GOT3 (cell line): ENCODE measurements at places on chromosomes 6 and 20.

DNA sequence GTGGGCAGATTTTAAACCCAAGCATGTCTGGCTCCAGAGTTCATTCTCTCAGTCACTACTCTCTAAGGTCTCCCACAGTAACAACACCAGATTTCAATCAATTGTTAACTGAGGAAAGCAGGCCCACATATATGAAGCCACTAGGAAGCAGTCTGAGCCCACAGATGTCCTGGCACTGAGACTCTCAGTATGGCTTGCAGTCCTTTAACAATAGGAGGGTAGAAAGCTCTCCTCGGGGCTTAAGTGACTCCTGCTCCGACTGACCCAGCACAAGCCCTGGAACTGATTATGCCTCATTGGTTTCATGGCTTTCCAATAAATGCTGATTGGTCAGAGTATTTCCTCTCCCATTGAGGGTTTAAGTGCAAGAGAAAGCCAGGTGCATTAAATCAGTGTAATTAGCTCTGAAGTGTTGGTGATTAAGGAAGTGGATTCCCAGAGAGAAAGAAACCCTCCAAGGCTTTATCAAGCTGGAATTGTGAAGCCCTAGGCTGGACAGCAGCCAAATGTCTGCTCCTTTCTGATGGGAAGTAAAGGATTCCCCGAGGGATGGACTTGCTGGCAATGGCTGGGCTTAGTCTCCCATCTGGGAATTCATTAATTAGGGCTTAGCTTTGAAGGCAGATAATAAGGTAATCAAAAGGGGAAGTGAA is 76.6 kb upstream of the PROKR2 start:
- no peak for DNase-seq

DNA sequence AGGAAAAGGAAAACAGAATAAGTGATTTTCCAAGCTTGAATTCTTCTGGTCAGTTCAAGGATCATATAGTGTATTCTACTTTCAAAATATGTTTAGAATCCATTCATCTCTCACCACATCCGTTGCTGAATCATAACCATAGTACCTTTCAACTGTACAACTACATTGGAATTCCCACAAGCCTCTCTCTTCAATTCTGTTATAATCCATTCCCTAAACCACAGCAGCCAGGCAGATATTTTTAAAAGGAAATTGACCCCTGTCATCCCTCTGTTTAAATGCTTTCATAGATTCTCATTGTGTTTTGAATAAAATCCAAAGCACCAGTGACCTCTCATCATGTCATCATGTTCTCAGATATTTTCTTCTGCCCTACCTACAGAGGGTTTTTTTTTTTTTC is 412.7 kb downstream of the GRIK2 start:
- DNase-seq = no peak

DNA sequence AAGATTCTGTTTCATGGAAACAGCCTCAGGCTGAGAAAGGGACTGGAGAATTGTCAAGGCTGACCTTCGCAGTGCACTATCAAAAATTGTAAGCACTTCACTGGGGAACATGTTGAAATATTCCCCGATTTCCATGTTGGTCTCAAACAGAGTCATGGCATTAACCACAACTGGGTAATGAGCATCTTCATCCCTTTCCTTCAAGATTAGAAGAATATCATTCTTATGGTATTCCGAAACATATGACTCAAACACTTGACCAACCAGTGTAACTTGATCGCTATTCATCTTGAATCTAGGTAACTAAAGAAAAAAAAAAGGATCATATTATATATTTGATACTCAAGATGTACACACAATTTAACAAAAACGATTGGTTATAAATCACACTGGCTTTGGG is 3.5 kb downstream of the MCM9 start:
- DNase-seq = no peak

GRCh38 chr6:137426007-137426689 is 68.0 kb downstream of the OLIG3 start:
- DNase-seq = no peak

- DNase-seq = no peak
Observed at GRCh38 chr6:118708055-118708454, 56.7 kb upstream of the CEP85L start.

DNA sequence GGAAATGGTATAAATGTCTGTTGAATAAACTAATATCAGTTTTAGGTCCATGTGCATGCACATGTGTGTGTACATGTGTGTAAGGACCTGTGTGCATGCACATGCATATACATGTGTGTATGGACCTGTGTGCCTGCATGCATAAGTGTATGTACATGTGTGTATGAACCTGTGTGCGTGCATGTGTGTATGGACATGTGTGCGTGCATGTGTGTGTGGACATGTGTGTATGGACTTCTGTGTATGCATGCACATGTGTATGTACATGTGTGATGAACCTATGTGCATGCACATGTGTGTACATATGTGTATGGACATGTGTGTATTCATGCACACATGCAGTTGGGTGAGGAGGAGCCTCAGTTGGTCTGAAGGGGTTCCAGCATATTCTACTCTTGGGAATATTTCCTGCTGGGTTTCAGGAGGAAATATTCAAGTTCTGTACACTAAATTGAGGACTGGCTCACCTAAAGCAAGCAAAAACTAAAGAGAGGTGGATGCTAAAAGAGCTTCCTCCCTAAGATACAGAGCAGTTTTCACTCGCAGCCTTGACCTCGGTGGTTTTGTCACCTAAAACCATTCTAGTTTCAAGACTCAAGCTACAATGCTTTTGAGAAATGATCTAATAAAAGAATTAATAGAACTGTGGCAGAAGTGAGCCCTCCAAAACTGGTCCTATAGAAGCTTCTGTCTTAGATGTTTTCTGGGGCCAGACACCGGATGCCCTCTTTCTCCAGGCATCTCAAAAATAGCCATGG is 742.8 kb downstream of the MAFB start:
- no peak for DNase-seq

DNA sequence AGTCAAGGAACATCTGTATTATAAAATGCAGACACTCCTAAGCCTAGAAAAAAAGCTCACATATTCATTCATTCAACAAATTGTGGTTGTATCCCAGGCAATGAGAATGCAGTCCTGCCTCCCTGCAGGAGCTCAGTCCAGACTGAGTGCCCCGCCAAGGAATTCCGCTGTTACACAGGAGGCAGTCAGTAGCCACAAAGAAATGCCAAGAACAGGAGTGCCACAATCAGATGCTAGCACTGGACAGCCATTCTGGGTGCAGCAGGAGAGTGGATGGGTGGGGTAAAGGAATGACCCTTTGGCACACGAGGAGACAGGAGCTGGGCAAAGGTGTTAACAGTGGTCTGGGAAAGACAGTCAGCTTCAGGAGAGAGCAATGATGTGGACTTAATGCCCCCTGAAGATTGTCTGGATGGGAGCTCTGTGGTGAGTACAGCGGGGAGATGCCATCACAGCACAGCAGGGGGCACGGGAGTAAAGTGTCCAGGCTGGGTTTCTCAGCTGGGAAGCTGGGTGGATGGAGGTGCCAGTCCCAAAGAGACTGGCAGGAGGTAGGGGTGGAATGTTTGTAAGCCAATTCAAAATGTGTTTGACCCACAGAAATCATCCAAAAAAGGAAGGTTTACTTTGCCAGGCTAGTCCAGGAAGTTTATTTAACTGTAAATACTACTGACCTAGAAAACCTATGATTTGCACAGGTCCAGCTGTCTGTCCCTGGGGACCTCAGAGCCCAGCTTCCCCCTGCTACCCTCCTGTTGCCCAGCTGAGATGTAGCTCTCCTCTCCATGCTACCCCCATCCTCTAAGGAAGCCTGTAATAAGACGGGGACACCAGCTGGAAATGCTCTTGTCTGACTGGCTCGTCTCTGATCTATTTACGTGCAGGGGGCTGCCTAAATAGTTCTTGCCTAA is 84.1 kb downstream of the SLC23A2 start:
- DNase-seq = no peak
